ENCODE measurements at places on chromosomes 7 and 10. TPM values are rescaled to one million over a fixed set of nuclear protein-coding genes. Genes with fewer than 3 reads are reported as not detected.

DNA sequence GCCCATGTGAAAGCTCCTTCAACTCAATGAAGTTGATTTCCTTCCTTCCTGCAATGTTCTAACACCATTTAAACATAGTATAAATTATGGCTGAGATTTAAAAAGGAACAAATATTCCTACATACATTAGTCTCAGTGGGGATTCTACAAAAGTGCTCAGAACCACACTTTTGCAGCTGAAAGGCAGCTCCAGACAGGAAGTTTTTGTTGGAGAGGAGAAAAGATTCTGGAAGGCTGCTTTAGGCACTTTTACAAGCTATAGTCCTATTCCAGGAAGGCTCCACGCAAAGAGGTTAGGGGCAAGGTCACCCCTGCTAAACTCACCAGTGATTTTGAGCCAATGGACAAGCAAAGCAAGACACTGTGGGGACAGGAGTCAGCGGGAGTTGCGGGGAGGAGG lies 179.2 kb upstream of the CDCA7L start:
- H3K4me3 ChIP-seq = no peak overlapping the region
- no peaks in the 10 kb centered on the region for H3K27me3 ChIP-seq
- H3K27ac ChIP-seq = no peak overlapping the region
- no peak for DNase-seq
- H3K36me3 ChIP-seq = no peaks in the 10 kb centered on the region
- no peaks in the 10 kb centered on the region for H3K4me1 ChIP-seq

DNA sequence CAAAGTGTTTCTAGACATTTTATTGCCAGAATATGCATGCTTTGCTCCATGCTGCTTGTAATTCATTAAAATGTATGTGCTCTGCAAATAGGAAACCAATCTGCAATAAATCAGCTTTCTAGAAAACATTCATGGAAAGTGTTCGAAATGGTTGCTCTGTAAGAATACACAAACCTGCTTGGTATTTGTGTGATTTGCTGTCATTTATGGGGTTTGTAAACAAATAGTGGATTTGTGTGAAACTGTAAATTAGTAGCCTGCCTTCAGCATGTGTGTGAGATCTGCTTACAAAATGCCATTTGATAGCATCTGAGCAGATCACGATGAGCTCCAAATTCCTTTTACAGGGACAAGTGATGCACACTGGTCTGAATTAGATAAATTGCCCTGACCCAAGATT lies 219.0 kb upstream of the CSTF2T start:
- no peaks in the 10 kb centered on the region for H3K27me3 ChIP-seq
- no peak overlapping the region for H3K4me3 ChIP-seq
- no peak overlapping the region for H3K27ac ChIP-seq
- H3K36me3 ChIP-seq = no peaks in the 10 kb centered on the region

The DEPP1 gene
- total RNA-seq = 55.7 TPM

The VWC2 gene
- under 0.01 TPM for total RNA-seq

The MEOX2 gene
- total RNA-seq = 9.7 TPM

- no peak overlapping the region for H3K27ac ChIP-seq
- H3K36me3 ChIP-seq = no peaks in the 10 kb centered on the region
- peaks cover 7% of the 10 kb centered on the region for H3K27me3 ChIP-seq
- no peak for DNase-seq
- H3K4me3 ChIP-seq = no peak overlapping the region
Measured at GRCh38 chr7:39291628-39292410, 274.4 kb upstream of the YAE1 start.

- no peak overlapping the region for H3K4me3 ChIP-seq
- H3K27me3 ChIP-seq = no peaks in the 10 kb centered on the region
Measured at GRCh38 chr10:38038107-38038931, 27.8 kb downstream of the ZNF33A start.

The LIPM gene
- not detected for total RNA-seq
